Fibroblast of the conjunctiva (primary cell): ENCODE measurements at places on chromosomes 7 and 10.

DNA sequence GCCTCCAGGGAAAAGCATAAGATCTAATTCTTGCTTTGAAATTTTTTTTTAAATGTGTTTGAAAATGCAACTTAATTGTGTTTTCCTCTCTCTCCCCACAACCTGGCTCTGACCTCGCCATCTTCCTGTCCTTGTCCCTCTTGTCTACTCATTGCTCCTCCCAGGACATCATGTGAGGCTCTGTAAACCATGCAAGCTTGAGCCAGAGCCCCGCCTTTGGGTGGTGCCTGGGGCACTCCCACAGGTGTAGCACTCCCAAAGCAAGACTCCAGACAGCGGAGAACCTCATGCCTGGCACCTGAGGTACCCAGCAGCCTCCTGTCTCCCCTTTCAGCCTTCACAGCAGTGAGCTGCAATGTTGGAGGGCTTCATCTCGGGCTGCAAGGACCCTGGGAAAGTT is 9.8 kb upstream of the CDHR1 start:
- no peak for DNase-seq

- DNase-seq, result no peak
Observed at GRCh38 chr7:128361411-128362379, at the start of gene PRRT4. PRRT4 (minus strand) TSS chr7:128361690.

DNA sequence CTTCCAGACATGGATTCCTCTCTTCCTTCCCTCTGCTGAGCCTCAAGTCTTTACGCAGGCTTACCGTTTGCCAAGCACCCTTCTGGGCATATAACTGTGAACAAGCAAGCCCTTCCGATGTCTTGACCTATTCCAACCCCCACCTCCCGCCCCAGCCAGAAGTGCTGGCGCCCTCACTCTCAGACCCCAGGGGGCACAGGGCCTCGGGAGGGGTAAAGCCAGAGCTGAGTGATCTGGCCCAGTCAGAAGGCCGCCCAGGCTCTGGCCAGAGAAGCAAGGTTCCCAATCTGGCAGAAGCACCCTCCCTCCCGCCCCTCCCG is 1.2 kb downstream of the PRRT4 start:
- DNase-seq, result no peak

GRCh38 chr10:96473866-96474265 is 39.9 kb downstream of the TLL2 start:
- DNase-seq, result no peak

DNA sequence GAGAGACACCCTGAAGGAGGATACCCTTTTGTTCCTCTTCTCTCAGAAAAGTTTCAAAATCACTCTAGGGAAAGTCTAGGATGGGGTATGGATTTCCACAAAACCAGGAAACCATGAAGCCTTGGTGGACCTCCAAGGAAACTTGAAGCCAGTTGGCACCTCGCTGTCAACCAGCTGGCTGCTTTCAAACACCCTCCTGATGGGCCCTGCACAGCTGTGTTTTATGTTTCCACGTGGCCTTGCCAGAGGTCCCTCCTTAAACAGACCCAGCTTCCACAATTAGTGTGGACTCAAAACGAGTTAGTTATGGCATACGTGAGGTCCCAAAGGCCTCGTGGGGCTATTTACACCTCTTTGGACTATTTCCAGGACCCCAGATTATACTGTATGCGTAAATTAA is 5.9 kb downstream of the PPP1R3A start:
- DNase-seq, result no peak

DNA sequence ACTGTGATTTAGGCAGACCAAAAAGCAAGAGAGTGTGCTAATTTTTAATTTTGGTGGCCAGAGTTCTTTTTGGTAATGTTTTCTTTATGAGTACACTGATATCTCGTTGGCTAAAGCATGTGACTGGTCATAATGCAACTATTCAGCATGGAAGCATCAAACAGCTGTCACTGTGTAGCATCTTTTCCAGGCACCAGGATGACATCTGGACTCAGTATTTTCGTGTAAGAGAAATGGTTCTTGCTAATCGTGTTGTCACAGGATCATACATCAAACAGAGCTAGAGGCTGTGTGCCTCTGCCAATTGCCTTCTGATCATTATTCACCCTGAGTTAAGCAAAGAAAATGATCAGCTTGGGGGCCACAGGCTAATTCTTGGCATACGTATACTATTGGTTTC is 118.9 kb downstream of the SND1 start:
- DNase-seq, result no peak

DNA sequence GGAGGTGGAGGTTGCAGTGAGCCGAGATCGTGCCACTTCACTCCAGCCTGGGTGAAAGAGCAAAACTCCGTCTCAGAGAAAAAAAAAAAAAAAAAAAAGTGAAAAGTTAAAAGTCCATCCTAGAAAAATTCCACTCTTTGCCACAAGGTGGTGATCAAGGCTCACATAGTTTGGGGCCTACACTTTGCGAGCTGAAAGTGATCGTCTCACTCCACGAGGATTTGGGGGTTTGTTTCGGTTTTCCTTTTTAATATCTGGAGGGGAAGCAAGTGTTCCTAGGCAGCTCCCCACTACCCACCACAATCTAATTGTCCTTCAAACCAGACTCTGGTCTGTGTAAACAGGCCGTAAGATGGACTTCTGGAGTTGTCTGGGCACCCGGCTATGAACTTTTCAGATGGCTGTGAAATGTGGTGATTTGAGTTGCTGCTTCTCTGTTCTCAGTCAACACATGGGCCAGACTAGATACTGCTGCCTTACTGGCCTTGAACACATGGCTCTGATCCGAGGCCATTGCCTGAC is 27.1 kb downstream of the PRLHR start:
- DNase-seq, result peak; percentile 61

GRCh38 chr10:21334891-21335696 is 190.4 kb downstream of the SKIDA1 start:
- peak; percentile 82 for DNase-seq

DNA sequence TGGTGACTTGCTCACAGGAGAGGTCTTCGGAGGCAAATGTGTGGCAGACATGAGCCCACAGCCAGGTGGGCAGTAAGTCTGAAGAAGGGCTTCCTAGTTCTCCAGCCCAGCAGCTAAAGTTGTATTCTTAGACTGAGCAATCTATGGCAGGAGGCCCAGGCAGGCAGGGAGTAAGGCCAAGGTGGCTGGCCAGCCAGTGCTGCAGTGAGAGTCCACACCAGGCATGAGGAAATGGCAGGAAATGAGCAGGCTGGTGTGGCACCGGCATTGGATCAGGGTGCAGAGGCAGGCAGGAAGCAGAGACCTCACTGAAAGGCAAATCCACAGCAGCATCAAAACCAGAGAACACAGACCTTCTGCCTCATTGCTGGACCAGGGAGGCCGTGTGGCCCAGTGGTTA is 84.6 kb upstream of the PDE1C start:
- DNase-seq, result no peak

DNA sequence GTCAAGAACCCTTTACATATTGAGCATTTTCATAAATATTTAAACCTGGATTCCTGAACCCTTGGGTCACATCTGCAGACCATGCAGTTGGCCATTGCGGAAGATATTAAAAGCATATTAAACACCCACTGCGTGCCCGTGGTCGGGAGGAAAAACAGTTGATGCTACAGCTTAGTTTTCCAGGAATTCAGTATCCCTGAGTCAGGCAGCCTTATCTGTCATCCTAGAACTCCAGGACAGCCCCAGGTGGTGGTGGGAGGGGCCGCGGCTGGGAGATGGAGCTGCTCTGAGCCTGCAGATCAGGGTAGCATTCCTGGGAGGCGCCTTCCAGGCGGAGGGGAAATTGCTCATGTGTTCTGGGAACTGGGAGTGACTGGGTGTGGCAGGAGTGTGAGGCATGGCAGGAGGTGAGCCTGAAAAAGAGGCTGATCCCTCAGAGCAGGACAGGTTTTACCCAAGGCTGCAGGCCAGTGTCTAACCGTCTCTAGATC is 222.9 kb upstream of the SH2B2 start:
- DNase-seq, result no peak

- DNase-seq, result peak; percentile 39
Observed at GRCh38 chr7:98841179-98841997, 28.4 kb downstream of the TMEM130 start.

- DNase-seq, result no peak
Observed at GRCh38 chr7:46996972-46997371, 584.9 kb downstream of the TNS3 start.

- DNase-seq, result no peak
Observed at GRCh38 chr7:100208911-100209408, 10.8 kb upstream of the PVRIG start.

GRCh38 chr7:83984076-83984475 is 210.5 kb downstream of the SEMA3A start:
- no peak for DNase-seq

GRCh38 chr7:105250706-105251105 is 138.0 kb downstream of the SRPK2 start:
- no peak for DNase-seq

DNA sequence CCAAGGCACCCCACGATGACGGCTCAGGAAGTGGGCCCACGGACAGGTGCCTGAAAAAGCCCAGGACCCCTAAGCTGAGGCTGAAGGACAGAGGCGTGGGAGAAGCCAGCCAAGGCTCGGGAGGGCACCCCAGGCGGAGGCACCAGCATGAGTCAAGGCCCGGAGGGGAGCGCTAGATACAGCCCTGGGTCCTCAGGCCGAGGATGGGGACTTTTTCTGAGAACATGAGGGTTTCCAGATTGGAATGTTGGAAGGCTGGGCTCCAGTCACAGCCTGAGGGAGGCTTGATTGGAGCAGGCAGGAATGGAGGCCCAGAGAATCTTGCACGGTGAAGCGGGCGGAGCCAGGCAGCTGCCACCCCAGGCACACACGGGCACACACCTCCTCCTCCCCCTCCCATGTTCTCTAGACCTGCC is 19.0 kb upstream of the ELFN1 start:
- no peak for DNase-seq

DNA sequence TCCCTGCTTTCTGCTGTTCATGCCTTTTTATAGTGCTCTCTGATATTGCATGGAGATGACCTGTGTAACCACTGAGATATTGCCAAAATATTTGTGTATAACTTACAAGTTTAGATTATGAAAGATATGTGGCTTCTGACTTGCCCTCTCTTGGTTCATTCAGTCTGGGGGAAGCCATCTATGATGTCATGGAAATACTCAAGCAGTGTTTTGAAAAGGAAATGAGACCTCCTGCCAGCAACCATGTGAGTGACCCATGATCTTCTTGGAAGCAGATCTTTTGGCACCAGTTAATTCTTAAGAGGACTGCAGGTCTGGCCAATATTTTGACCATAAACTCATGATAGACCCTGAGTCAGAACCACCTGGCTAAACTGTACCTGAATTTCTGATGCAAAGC is 183.0 kb downstream of the THSD7A start:
- peak; percentile 41 for DNase-seq

DNA sequence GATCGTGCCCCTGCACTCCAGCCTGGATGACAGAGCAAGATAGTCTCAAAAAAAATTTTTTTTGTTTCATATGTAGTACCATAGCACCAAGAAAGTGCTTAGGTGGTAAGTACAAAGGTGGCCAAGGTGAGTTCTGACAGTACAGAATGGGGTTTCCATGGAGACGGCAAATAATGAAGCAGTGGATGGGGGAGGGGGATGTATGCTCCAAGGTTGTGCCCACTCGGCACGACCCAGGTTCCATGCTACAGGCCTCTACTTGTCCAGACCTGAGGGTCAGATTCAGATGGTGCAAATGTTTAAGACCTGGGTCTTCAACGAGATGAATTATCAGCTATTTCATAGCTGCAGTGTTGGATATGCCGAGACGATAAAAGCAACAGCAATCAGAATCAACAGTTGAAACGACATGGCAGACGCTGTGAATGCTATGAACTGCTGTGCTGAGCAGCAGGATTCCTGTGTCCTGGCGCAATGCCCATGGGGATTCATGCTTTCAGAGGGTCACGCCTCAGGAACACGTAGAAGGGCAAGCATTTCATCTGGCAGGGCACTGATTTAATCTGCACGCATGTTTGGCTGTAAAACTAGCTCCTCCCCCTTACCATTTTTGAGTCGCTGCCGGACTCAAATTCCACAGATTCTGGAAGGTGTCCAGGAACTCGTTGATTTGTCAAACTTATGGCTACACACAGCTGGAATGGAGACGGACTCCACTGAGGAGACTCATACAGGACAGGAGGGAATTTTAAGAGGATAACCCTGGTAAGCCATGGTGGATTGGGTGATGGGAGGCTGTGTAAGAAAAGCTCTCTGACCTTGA is 256.5 kb downstream of the FRMD4A start:
- DNase-seq, result peak; percentile 99

DNA sequence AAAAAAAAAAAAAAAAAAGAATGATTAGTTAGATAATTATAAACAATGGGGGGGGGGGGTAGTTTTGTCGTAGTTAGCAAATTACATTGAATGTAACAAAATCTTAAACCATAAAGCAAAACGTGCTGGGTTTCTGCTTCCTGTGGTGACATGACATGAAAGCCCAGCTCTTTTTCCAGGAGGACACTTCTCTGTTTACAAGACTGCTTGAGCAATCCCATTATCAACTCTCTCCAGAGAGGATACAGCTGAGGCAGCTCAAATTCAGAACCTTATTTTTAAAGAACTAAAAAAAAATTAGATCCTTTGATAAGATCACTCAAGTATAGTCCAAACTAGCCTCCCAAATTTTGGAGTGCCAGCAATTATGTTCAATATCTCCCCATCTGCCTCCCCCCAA is 58.6 kb downstream of the ADRB1 start:
- no peak for DNase-seq

DNA sequence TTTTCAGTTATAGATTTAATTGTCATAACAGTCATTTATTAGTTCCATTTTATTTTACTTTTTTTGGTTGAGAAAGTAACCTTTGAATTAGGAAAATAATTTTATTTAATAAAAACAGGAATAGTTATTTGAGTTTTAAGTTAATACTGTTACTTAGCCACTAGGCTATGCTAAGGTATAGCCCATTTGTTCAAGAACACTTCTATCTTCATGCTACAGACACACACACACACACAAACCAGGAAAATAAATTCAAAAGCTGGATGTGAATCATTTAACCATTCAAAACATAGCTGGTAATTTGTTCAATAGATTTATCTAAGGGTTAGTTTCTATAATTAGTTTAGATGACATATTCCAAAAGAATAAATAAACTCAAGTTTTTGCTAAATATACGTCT is 148.4 kb downstream of the RNF133 start:
- no peak for DNase-seq

DNA sequence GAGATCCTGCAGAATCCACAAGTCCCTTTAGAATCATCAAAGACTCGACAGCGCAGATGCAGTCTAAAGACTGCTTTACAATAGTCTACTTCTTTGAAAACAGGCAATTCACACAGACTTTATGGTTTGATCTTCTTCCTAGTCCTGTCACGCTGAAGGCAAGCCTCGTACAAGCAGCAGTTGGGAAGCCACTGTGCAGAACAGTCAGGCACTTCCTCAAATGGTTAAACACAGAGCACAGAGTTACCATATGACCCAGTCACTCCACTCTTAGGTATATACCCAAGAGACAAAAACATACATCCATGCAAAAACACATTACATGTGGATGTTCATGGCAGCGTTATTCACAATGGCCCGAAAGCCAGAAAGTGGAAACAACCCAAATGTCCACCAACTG is 41.4 kb downstream of the LRRC20 start:
- DNase-seq, result no peak

DNA sequence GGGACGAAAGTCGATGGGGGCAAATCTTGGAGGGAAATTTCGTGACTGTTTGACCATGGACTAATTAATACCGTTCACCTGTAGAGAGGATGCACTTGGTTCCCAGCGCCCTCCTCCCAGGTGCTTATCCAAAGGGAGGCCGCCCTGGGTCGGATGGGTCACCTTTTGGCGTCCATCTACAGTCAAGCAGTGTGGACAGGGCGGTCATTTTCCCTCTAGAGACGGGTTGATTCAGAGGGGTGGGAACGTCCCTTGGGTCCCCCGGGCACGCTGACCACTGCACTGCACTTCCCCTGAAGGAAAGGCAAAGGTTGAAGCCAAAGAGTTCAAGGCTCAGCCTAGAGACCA is 2.0 kb downstream of the PRR15 start:
- DNase-seq, result no peak
